ENCODE measurements at places on chromosomes 1 and 21.

DNA sequence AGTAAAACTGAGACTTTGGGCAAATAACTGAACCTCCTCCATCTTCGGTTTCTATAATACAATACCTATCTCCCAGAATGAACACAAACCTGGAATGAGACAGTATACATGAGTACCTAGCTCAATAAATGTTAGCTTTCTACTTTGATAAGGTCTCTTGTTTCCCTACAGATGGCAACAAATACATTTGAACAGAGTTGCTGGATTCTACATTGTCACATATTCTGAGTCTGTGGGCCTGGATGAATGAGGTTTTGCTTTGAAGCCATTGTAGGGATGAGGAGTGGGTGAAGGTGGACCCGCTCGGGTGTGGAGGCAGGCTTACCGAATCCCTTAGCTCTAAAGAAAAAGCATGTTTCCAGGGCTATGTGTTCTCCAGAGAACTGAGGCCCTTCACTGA, 13.9 kb upstream of the FYB2 start:
- no peak for DNase-seq

DNA sequence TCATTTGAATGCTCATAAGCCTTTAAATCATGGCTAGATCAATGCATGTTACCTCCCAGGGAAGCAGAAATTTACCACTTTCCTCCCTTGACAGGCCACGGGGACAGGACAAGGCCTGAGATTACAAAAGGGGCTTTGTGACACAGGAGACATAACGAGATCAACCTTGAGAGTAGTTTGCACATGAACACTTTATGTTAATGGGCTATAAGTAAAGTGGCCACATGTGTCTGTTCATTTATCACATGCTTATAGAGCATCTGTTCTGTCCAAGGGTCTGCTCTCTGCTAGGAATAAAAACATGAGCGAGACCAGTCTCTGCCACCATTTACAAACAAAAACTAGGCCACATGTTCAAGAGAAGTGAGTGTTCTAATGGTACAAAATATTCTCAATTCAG, 144.1 kb upstream of the C8B start:
- DNase-seq = peak; percentile 43

GRCh38 chr1:50271968-50272578, 151.2 kb downstream of the DMRTA2 start:
- DNase-seq = peak; percentile 51

- DNase-seq = no peak
Measured at GRCh38 chr1:224450561-224451350, 16.2 kb upstream of the WDR26 start.
